Cardiac fibroblast (primary cell): ENCODE measurements at places on chromosomes 1 and 21.

GRCh38 chr1:163227126-163227525 is 24.4 kb upstream of the RGS5 start:
- DNase-seq = no peak

DNA sequence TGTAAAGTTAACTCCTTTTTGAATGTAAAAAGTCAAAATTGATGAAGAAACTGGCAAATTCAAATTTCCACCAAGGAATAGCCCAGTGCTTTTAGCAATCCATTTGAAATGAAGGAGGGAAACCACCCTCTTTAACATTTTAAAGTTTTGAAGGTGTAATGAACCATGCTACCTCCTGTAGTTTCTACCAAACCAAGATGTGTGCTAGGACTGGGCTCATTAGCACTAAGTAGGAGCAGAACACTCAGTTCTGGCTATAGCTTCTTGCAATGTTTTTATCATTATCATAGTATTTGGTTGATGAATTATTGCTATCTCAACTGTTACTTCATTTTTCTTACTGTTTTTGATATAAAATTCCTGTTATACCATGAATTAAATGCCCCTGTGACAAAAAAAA is 319.2 kb upstream of the ZRANB2 start:
- DNase-seq = no peak

DNA sequence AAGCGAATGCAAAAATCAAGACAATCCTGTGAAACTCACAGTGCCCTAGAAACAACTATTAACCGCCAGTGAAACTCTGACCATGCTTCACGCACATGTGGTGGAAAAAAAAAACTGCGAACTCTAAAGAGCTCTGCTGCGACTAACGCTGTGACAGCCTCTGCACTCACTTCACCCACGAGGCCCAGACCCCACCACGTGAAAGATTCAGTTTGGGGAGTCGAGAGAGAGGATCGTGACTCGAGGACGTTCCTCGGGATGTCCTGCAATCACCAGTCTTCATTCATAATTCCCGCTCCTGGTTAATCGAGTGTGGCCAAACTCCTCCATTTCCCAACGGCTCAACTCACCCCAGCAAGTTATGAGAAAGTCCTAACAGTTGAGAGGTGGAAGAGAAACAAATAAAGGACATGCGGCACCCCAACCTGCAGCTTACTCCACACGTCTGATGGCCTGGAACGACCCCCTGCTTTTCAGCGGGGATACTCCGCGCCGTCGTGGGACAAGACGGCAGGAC is 1.1 kb downstream of the SERBP1 start:
- peak; percentile 21 for DNase-seq

GRCh38 chr1:198056255-198056654 is 100.5 kb upstream of the NEK7 start:
- no peak for DNase-seq

DNA sequence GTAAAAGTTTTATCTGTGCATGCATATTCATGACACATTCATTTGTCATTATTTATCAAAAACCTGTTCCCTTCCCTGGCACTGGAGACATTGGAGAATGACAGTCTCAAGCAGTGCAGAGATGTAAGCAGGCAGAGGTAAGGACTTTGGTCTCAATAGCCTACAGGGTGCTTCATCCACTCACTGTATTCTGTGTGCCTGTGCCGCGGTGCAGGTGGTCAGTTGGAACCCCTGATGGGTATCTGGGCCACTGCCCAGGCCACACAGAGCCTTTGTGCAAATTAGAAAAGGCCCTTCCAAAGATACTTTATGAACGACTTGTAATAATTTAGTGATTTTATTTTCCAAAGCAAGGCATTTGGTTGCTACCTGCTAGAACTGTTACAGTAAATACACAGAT is 44.0 kb downstream of the CDC42 start:
- DNase-seq = no peak

- peak; percentile 22 for DNase-seq
Measured at GRCh38 chr21:26385721-26386120, 187.4 kb downstream of the CYYR1 start.

DNA sequence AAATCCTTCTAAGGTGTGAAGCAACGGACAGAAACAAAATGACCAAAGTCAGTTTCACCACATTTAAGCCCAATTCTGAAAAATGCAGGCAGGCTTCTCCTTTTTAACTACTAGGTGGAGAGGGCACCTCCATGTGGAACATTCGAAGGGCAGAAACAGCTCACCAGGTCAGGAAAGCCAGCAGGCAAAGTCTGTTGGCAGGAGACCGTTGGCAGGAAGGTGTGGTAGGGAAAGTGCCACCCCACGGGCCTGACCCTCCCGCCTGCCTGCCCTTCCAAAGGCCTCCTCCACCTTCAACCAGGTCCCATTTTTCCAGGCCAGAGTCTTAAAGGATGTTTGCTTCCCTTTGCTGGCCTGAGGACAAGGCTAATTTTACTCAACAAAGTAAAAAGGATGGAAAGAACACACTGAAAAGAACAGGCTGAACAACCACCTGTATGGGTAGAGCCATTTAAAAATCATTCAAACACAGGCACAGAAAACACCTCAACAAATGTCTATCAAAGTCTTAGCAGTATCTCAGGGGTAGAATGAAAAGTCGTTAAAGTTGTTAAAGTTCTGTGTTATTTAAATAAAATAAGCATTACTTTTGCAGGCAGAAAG is 26.4 kb downstream of the CAPZB start:
- no peak for DNase-seq

GRCh38 chr1:91092503-91092902 is 70.7 kb upstream of the ZNF644 start:
- DNase-seq = no peak

DNA sequence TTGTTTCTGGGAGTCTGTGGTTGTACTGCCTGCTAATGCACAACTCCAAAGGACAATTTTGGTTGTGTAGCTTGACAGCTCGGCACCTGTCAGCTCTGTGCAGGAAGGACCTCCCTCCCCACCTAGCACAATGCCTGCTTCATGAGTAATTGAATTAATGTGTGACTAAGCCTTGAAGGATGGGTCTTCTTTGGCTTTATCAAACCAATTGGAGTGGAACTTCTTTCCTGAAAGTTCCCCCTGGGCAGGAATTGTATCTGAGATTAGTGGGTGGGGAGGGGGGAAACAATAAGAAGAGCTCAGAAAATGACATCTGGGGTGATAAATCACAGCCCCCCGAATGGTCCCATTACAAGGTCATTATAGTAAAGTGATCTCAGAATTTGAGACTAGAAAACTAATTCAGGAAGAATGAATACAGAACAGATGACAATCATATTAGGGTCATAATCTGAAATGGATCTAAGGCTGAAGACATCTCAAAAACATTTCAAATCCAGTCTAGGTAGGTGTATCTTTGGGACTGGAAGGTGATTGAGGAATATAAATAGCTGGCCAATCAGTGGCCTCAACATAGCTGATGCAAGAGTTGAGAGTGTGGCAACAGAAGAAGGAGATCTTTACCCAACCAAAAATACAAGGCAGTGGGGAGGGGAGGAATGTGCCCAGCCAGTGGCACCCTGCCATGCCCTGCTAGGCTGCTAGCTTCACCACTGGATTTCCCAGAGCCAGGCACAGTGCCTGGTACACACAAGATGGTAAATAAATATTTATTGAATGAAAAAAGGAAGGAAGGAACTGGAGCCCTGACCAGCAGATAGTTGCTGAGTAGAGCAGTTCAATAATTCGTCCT is 10.1 kb upstream of the SESN2 start:
- peak; percentile 74 for DNase-seq

GRCh38 chr1:119327450-119328155 is 41.0 kb upstream of the HAO2 start:
- no peak for DNase-seq

- peak; percentile 24 for DNase-seq
Measured at GRCh38 chr1:240803151-240803550, 191.2 kb upstream of the GREM2 start.

- DNase-seq = peak; percentile 26
Measured at GRCh38 chr1:161038523-161039153, at the start of gene TSTD1. Gene TSTD1, minus strand, starts transcription at chr1:161038964. Its CDS starts 75 bp downstream, at chr1:161038889.

- DNase-seq = no peak
Measured at GRCh38 chr21:19508844-19509243, 1105.3 kb upstream of the TMPRSS15 start.

- no peak for DNase-seq
Measured at GRCh38 chr1:192993426-192994085, 65.6 kb downstream of the UCHL5 start.

GRCh38 chr1:231327617-231328016 is 10.0 kb downstream of the EXOC8 start:
- DNase-seq = no peak

GRCh38 chr21:41671859-41672542 is 94.9 kb downstream of the RIPK4 start:
- DNase-seq = no peak

- no peak for DNase-seq
Measured at GRCh38 chr1:31441970-31442647, 29.1 kb downstream of the SERINC2 start.

DNA sequence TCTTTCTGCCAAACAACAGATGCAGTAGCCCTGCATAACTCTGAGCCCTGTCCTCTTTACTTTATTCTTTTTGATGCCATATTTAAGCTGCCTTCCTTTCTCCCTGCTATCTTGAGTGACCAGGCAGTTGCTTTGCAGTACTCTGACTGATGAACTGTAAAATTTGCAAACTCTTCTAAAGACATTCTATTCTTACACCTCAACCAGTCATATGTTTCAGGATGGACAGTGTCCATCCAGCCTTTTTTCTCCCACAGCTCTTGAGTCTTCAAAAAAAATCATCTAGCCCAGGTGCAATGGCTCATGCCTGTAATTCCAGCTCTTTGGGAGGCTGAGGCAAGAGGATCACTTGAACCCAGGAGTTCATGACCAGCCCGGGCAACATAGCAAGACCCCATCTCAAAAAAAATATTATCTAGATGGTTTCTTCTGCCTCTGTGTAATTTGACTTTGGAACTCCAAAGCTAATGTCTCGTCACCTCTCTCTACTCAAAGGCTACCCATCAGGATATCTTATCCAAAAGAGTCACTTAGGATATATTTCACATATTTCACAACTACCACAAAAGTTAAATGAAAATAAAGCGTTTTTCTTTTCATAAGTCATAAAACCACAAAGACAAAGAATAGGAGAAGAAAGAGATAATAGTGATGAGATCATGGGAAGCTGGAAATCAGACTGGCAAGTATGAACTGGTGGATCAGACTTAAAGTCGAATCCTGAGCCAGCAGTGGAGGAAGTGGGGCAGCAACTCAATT is 54.6 kb upstream of the IPO9 start:
- DNase-seq = peak; percentile 92

DNA sequence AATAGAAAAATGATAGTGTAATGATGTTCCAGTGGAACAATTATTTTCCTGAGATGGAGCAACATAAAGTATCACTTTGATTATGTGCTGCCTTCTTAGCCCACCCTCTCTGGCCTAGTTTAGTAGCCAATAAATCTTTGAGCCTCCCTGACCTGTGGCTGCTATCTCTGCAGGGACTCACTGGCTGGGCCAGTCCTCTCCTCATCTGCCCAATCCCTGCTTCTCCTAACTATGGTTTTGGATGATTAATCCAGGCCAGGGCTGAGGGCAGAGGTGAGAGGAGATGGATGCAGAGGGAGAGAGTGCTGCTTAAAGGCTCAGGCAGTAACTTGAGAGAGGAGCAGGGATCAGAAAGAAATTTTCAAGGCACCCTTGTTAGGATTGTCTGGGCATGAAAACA is 89.0 kb upstream of the CD34 start:
- DNase-seq = no peak

- no peak for DNase-seq
Measured at GRCh38 chr21:18477043-18477442, 73.5 kb upstream of the TMPRSS15 start.

DNA sequence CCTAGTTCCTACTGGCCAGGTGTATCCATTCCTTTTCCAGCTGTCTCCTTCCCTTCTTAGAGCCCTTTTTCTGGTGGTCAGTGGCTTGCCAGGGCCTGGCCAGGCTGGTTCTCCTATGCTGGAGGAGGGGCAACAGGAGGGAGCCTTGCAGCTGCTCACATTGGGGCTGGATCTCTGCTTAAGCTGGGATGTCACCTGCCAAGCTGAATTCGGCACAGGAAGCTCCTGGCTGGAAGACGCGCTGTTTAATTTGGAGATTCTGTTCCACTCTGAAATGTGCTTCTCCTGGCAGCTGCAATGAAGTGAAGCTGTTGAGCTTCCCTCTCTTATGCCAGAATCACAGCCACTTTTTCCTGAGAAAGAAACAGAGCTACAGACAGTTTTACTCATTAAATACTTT is 56.0 kb upstream of the POU3F1 start:
- no peak for DNase-seq

- no peak for DNase-seq
Measured at GRCh38 chr21:21064353-21064752, 66.1 kb downstream of the NCAM2 start.

DNA sequence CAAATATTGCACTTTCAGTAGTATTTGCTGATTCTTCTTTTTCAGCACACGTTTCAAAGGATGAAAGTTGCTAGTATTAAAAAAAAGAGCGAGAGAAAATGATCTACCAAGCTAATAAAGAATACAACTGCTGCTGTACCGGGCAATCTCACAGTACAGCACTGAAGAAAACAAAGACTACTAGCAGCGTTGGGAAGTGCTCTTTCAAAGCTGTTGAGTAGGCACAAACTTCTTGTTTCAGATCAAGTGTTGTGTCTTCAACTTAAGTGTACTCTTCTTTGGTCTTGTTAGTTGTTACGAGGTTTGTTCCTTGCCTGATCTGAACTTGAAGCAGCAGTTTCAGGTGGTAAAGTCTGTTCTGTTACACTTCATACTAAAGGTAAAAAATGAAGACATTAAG is 7.9 kb downstream of the CSDE1 start:
- no peak for DNase-seq

DNA sequence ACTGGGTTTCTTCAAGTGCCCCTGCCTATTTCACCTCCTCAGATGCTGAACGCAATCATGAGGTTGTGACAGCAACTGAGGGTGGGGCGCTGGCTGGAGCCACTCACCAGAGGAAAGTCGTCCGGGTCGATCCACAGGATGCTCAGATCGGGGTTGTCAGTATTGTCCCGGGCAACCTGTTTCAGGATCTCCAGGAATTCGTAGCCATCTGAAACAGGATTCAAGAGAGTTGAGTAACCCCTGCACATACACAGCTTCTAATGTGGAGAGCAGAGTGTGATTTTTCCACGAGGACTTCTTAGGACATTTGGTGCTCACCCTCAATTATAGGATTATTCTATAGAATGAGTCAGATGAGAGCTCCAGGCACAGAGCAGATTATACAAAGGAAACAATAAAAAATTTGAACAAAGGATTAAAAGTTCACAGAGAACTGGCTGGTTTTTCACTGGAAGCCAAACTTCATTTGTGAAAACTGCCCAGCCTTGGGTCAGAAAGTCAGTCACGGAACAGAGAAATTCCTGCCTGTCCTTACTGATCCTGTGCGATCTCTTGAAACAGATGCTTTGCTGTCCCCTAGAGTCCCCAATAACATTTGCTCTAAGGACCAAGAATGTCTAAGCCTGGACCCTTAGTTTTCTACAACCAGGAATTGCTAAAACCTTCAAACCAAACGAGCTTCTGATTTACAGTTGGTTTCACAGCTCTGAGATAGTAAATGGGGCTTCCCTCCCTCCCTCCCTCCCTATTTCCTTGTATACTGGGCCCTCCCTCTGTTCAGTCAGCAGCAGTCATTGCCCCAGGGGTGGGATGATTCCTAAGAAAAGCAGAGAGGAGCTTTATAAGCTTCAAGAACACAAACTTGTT is 63.2 kb downstream of the CASQ2 start:
- no peak for DNase-seq
